Fibroblast of the aortic adventitia (primary cell): ENCODE measurements at places on chromosomes 12 and 14. TPM values are rescaled to one million over a fixed set of nuclear protein-coding genes. Genes with fewer than 3 reads are reported as not detected.

DDIT3 gene
- 37.7 and 60.3 TPM in 2 replicates for total RNA-seq

SLCO1A2 gene
- 0.09 TPM in 1 of 2 replicates, not detected in the other for total RNA-seq

VDR gene
- total RNA-seq = 5.0 and 12.5 TPM in 2 replicates

B4GALNT3 gene
- 0.09 and 0.16 TPM in 2 replicates for total RNA-seq

IAPP gene
- total RNA-seq = not detected in 2 replicates
